ENCODE measurements at places on chromosomes 7 and 10. TPM values are rescaled to one million over a fixed set of nuclear protein-coding genes. Genes with fewer than 3 reads are reported as not detected.

GRCh38 chr10:123301077-123301857 is 147.1 kb downstream of the BUB3 start:
- DNase-seq: no peak

GRCh38 chr10:88198023-88198422 is 334.6 kb downstream of the PTEN start:
- DNase-seq: no peak

- no peak for DNase-seq
These were observed 103.1 kb upstream of the AFAP1L2 start for GRCh38 chr10:114507449-114507848.

GRCh38 chr7:53904355-53904754 is 637.8 kb upstream of the VSTM2A start:
- no peak for DNase-seq

- no peak for DNase-seq
These were observed 69.7 kb upstream of the STK17A start for GRCh38 chr7:43513251-43513650.

DNA sequence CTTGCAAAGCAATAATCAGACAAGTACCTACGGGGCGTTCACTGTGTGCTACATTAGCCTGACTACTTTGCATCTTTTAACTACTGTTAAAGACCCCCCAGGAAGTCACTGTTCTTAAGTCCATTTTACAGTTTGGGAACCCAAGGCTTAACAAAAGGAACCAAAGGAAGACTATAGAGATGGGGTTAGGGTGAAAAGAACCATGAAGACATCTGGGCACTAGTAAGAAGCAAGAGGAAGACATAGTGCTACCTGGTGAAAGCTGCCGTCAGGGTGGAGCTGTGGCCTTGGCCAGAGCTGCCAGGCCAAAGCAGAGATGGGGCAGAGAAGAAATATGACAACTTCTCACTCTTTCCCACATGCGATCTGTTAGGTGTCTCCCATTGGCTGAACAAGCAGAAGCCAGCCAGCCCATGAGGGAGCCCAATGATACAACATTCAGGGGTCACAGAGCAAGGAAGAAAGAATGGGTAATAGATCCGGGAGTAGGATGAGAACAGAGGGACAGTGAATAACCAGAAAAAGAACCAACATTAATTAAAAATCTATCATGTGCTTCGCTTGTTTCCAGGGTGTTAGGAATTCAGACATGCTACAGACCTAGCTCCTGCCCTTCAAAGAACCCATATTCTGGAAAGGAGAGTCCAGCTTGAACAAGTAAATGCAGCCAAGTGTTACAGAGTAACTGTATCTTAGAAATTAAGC is 85.4 kb downstream of the ARID5B start:
- DNase-seq: no peak

DNA sequence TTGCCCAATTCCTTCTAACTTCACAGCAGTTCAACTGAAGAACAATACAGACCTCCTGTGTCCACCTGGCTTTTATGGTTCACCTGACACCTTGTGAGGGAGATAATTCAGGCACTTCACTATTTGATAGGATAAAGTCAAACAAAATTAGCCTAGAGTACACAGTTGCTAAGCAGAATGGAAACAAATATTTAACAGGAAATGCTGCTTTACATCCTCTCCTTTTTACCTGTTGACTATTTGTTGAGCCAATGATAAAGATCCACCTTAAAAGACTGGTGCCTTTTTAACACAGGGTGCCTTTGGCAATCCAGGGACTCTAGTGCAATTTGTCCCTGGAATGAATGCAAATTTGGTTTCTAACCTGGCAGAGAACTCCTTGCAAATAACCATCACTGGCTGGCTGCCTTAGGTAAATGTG is 39.8 kb downstream of the ITPRID1 start:
- DNase-seq: no peak

DNA sequence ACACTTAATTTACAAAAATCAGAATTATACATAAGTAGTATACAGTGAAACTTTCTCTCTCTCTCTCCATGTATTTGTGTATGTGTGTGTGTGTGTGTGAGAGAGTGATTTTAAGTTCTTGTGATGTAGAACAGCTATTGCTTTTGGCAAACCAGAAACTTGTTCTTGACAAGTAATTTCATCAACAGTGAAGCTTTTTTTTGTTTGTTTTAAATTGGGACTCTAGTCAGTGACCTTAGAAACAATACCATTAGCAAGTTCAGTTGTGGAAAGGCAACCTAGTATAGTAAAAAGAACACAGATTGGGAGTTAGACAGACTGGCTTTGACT is 319.1 kb downstream of the PTEN start:
- DNase-seq: no peak

DNA sequence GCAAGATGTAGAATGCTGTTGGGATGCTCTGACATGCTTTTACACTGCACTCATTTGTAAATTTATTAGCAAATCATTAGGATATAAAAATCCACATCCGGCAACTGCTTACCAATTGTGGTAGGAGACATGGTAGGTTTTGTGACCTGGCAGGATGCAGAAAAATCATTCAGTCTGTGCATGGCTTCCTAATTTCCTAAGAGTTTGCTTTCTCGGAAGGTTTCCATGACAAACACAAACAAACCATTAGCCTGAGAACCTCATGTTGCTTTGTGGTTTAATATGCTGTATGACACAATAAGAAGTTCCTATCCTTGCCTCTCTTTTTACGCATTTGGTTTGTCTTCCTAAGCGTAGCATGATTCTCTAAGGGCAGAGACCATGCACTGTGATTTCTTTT is 14.7 kb upstream of the LMBR1 start:
- no peak for DNase-seq

Gene UPK3B
- 3.9 TPM for total RNA-seq

Gene GSTO2
- total RNA-seq: 2.8 TPM

Gene PARG
- 62.9 TPM for total RNA-seq

Gene POM121
- 21.5 TPM for total RNA-seq

Gene SRI
- 70.7 TPM for total RNA-seq

Gene DGKB
- total RNA-seq: not detected

Gene ASIC3
- 2.0 TPM for total RNA-seq

Gene PIK3AP1
- 20.2 TPM for total RNA-seq
